ENCODE measurements at places on chromosomes 3 and 15.

DNA sequence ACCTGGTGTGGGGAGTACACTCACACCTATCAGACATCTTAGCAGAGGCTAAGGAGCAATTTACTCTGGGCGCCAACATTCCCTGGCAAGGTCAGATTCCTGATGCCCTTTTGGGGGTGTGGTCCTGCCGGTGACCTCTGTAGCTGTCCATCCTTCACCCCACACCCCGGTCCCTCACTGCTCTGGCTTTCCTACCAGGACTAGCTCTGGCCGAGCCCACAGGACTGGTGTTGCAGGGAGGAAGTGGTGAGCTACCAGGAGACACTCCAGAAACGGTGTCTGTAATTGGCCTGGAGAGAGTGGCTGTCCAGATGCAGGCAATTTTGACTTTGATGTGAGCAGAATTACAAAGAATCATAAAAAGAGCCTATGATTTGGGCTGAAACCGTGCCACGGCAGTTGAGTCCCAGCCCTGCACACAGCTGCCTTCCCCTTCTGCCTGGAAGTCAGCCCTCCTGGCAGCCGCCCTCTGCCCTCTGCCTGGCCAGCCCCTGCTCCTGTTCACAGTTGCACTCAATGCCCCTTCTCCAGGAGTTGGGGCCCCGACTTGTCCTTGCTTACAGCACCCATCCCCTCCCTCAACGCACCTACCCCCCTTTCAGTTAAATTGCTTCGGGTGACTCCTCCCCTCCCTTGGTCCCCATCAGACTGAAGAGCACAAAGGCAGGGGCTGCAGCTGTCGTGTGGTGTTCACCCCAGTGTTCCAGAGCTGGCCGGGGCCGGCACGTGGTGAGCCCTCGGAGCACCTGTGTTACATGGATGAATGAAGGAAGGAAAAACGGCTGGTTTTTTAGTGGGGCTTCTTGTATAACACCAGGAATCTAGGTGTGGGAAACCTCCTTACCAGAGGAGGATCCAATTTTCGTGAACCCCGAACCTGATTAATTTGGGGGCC, 80.2 kb upstream of the TPM1 start:
- DNase-seq = no peak

DNA sequence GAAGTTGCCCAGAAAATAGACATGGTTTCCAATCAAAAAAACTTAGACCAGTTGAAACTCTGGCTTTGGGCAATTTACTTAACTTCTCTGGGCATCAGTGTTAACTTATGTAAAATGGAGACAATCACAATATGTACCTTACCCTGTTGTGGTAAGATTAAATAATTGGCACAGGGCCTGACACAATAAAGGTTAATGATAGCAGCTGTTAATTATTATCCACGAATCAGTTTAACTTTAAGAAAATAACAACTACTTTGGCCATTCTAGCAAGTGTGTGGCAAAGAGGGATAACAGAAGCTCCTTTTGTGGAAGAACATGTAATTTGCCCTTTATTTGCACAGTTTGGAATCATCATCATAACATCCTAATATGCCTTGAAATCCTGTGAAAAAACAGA, 787.6 kb downstream of the FHIT start:
- no peak for DNase-seq

- no peak for DNase-seq
These were observed 3.5 kb upstream of the PPIB start for GRCh38 chr15:64166102-64166890.

DNA sequence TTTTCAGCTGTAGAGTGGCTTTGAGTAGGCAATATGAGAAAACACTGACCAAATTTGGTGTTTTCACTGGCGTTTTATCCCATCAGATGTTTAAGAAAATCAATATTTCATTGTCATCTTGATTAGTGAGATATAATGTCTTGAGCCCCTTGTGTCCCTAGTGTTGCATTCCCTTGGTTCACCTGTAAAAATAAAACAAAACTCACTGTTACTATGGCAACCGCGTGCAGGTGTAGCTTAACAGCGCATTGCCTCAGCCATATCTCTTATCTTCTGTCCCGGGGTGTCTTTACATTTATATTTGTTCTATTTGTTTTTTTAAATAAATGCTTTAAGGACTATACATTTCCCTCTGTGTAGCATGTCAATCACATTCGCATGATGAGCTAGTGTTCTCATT, 551.6 kb downstream of the ZIC1 start:
- DNase-seq = no peak

GRCh38 chr3:64063207-64063982, 40.1 kb upstream of the PSMD6 start:
- DNase-seq = no peak

GRCh38 chr3:158727206-158728060, 4.8 kb downstream of the RARRES1 start:
- peak; percentile 61 for DNase-seq

DNA sequence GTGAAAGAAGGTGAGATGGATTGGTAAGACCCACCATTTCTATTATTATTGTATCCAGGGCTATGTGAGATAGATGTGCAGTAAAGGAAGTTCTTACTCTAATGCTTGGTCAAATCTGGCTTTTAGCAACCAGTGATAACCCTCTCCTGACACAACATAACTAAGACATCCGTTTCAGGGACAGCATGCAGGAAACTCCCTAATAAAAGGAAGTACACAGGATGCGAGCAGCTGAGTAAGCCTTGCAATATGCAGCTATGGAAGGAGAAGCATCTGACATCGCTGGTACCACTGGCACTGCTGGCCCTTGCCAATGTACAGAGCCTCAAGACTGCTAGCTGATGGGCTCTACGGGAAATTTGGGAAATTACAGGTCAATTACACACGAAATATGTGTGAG, 662.3 kb downstream of the NR2F2 start:
- no peak for DNase-seq

DNA sequence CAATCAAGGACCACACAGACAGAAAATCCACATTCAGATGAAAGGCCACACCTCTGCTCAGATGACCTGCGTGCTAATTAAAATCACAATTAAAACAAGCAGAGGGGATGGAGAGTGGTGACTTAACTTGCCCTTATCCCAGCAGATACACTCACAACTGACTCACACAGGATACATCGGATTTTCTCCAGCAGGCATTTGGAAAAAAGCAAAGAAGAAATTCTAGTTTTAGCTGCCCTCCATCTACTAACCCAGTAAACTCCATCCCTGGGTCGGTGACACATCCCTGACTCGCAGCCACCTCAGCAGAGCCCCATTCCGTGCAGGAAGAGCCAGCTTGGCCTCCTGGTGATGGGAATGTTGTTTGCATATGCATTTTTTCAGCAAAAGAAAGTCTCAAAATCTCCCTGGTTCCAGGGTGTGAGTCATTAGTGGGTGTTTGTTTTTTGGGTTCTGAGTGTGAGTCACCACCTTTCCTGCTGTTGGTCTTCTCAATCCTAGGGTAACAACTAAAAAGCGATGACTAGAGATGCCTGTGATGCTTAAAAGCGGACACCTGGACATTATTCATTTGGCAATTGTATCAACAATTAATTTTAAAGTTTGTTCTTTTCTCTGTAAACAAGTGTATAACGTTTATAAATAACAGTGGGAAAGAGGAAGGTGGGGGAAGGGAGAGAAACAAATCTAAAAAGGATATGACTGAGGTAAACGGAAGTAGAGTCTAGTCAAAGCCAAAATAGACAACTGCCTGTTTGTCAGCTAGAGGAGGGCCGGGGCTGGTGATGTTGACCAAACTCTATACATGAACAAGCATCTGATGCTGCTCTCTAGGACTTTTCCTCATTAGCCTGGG, 49.8 kb upstream of the SLC4A7 start:
- no peak for DNase-seq

DNA sequence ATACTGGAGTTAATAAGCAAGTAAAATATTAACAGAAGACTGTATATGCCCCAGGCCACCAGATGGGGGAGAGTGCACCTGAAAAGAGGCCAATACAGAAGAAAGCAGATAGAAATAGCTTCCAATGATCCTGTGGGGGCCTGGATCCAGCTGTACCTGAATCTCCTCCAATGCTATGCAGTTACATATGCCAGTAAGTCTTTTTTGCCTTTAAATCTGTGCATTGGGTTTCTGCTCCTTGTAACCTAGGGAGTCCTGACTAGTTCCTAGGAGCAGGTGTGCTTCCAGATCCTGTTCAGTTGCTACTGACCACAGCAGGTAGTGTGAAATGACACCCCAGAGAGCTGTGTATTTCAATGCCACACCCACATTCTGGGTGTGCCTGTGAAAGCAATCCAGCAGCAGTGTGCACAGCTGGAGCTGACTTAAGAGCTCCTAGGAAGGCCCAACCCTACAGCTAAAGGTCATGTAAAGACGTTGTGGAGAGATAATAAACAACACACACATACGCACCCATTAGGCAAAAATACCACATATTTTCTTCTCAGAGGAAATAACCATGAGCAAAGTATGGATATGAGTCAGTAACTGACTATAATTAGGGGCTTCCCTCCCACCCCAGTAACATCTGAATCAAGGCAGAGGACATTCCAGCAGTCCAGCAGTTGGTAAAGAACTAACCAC, 62.2 kb upstream of the AKAP13 start:
- no peak for DNase-seq
